Activated CD8-positive, alpha-beta T cell treated with anti-CD3 and anti-CD28 coated beads, Interleukin-2, amount 10 ng/mL, durations not matched to agents 7 days and 5 days (primary cell): ENCODE measurements at places on chromosomes 3 and 15. TPM values are rescaled to one million over a fixed set of nuclear protein-coding genes. Genes with fewer than 3 reads are reported as not detected.

CDCP1 gene
- 16.4 TPM for total RNA-seq

- no peak for DNase-seq
Measured at GRCh38 chr3:99394831-99395778, 243.3 kb upstream of the COL8A1 start.

SNX22 gene
- total RNA-seq = 0.47 TPM

- DNase-seq = no peak
Measured at GRCh38 chr3:189222927-189223636, 51.3 kb downstream of the TPRG1 start.

GRCh38 chr15:39110336-39110735 is 470.5 kb upstream of the THBS1 start:
- DNase-seq = no peak

WDR73 gene
- 23.8 TPM for total RNA-seq

GRCh38 chr3:186095561-186096081 is 13.3 kb downstream of the ETV5 start:
- DNase-seq = no peak

DNA sequence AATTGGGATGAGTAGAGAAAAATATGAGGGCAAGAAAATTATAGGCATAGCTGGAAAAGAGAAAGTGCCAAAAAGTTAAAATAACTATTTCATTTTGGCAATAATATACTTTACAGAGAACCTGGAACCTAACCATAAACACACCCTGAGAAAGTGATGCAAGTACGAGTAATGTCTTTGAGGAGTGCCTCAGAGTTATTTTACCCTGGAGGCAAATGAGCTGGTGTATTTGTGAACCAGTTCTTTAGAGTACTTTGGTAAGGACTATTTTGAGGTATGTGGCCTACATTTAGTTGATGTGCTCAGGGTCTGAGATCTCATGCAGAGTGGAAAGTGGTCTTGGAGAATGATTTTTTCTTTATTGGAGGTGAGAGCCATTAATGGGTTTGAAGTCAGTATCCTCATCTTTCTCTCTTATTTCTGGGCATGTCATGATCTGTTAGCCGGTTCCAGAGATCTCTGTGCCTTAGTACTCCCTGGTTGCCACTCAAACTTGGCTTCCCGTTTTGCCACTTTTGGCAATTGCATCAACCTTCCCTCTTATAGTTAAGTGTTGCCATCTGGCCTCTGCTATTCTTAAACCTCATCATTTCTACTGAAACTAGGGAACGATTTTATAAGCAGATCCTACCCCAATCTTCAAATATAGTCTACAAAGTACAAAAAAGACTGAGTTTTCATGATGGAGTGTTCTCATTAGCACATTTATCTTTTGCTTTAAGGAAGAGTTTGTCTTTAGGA is 145.7 kb downstream of the EPHA6 start:
- DNase-seq = no peak
